Fibroblast of the aortic adventitia (primary cell): ENCODE measurements at places on chromosomes 4 and X.

- DNase-seq = peak; percentile 68
Measured at GRCh38 chrX:3820167-3820566, 106.7 kb upstream of the PRKX start.

DNA sequence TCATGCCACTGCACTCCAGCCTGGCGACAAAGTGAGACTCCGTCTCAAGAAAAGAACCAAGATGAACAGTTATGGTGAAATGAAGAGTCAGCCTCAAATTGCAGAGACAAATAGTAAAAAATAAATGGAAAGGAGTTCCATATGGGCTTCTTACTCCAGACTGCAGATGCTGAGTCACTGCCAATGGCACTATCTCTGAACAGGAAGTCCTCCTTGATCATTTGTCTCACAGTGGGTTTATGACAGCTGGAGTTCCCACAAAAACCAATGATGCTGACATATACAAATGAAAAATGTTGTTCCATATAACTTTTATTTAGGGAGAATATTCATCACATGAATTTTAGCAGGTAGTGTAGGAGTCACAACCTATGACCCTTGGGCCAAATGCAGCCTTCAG is 631.6 kb downstream of the PCDH18 start:
- peak; percentile 1 for DNase-seq

GRCh38 chr4:147299205-147299604 is 181.7 kb upstream of the EDNRA start:
- DNase-seq = no peak

DNA sequence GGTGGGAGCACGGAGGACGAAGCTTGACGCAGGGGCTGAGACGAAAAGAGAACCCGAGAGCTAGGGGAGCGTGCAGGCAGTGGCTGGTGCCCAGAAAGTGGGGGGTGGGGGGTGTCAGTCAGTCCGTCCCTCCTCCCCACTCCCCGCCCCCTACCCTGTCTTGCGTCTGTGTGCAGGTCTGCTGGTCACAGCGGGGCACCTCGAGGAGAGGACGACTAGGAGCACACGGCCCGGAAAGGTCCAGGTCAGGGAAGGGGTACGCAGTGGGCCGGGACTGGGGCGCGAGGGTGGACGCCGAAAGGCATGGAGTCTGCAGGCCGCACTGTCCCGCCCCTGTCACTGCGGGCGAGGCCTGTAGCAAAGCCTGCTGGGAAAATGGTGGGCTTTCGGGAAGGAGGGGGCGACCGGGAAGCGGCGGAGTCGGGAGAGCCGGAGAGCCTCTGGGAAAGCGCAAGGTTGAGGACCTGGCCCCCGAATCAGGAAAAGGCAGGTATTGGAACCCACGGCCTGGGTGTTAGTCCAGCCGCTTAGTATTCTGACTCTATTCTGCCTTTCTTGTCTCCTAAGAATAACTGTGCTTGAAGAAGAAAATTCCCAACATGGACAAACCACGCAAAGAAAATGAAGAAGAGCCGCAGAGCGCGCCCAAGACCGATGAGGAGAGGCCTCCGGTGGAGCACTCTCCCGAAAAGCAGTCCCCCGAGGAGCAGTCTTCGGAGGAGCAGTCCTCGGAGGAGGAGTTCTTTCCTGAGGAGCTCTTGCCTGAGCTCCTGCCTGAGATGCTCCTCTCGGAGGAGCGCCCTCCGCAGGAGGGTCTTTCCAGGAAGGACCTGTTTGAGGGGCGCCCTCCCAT is 769 bp downstream of the TCEAL1 start:
- peak; percentile 65 for DNase-seq

DNA sequence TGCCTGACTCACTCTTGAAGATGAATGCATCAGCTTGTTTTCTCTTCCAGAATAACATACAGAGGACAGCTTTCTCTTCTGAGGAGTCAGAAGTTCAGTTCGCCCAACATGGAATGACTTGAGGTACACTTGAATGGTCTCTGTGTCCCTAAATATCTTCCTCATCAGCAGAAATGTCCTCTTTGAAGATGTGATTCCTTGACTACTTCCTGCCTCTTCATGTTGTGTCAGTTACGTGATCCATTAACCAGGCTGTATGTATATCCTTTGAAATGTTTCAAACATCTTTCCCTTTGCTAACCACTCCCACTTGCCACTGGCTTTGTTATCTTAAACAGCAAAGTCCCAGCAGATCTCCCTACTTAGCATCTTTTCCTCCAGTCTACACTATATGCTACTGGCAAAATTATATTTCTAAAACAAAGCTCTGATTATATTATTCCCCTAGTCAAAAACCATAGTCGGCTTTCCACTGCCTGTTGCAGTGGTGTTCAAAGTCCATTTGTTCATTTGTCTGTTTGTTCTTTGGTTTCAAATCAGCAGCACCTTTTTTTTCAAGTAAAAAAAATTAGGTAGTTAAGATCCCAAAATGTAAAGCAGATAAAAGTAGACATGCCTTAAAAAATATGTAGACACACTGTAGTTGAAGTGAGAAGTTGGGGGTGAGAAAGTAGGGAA is 82.1 kb upstream of the PAK3 start:
- no peak for DNase-seq

DNA sequence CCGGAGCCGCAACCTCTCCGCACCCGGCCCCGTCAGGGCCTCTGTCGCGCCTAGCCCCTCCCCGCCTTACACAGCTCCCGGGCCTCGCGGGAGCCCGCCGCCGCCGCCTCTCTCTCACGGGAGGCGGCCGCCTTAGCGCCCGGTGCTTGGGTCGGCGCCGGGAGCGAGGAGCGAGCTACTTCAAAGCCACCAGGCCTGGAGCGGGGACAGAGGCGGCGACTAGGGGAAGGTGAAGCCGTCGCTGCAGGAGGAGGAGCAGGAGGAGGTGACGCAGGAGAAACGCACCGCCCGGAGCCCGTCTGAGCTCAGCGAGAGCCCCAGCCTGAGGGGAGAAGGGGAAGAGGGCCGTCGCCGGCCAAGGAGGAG is 250 bp downstream of the USP9X start:
- no peak for DNase-seq

DNA sequence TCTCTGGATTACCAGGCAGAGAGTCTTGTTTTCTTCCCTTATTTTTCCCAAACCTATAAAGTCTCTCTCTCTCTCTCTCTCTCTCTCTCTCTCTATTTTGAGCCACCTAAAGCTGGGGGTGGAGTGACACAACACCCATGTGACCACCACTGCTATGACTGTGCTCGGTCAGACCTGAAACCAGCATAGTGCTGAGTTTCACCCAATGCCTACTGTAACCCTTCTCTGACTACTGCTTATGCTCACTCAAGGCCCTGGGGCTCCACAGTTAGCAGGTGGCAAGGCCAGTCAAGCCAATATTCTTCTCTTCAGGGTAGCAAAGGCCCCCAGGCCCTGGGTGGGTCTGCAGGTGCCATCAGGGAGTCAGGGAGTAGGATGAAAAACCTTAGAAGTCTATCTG is 114.7 kb upstream of the ARMCX2 start:
- DNase-seq = no peak

DNA sequence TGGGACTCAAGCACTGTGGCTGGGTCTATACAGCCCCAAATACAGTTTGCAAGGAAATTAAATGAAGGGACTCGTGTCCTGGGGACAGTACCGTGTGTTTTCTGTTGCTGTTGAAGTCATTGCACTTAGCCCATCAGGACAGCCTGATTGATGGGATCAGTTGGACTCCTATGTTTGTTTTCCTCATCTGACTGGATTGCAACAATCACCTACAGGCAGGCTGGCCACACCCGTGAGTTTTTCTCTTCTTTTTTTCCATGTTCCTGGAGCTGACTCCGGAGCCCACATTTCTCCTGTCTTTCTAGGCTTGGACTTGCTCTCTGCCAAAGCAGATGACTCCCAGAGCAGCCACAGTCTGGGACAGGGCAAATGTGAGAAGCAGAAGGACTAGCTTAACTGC is 38.1 kb downstream of the RTL9 start:
- DNase-seq = no peak

GRCh38 chr4:21655031-21655430 is 293.5 kb downstream of the KCNIP4 start:
- no peak for DNase-seq
